ENCODE measurements at places on chromosomes 13 and 19. TPM values are rescaled to one million over a fixed set of nuclear protein-coding genes. Genes with fewer than 3 reads are reported as not detected.

DNA sequence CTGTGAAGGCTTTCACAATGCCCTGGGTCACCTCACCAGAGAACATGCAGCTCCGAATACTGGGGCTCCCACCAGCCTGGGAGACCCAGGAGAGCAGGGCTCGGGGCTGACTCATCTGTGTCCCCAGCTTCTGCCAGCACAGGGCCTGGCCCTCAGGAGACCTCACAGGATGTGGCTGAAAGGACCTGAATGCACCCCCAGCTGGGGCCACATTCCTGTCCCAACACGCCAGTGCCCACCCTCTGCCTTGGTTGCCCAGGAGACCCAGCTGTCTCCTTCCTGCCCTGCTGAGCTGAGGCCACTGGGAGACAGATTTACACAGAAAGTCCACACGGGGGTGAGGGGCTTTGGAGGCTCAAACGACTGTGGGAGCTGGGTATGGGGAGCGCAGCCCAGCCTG is 11.9 kb downstream of the BCAT2 start:
- peaks cover 16% of the 10 kb centered on the region for H3K4me1 ChIP-seq
- no peak overlapping the region for H3K27ac ChIP-seq
- no peaks in the 10 kb centered on the region for H3K36me3 ChIP-seq
- no peaks in the 10 kb centered on the region for H3K27me3 ChIP-seq

- H3K27ac ChIP-seq: no peak overlapping the region
- H3K27me3 ChIP-seq: no peaks in the 10 kb centered on the region
- H3K4me3 ChIP-seq: no peak overlapping the region
These were observed 129.3 kb upstream of the SPACA7 start for GRCh38 chr13:112246731-112247470.

The PABPC3 gene
- total RNA-seq: not detected

DNA sequence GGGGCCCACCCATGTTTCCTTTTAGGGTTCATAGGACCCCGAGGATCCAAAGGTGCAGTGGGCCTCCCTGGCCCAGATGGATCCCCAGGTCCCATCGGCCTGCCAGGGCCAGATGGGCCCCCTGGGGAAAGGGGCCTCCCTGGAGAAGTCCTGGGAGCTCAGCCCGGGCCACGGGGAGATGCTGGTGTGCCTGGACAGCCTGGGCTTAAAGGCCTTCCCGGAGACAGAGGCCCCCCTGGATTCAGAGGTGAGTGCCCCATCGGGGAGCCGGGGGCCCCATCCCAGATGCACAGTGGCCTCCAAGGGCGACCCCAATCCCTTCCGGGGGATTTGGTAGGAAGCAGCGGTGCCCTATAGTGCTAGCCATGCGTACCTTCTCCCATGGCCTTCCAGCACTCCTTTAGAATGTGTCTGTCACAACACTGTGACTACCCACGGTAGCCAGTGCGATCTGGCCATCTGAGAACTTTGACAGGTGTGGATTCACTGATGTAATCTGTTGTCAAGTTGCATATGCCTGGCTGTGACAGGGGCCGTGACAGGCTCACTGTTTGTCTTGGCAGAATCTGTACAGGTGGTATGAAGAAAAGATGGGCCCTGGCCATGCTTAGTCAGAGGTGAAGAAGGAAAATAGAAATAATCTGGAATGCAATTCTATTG is 88.5 kb downstream of the RAB20 start:
- H3K36me3 ChIP-seq: peaks cover 93% of the 10 kb centered on the region
- no peak overlapping the region for H3K27ac ChIP-seq
- no peaks in the 10 kb centered on the region for H3K27me3 ChIP-seq

GRCh38 chr13:104253063-104253680 is 1187.0 kb upstream of the SLC10A2 start:
- no peaks in the 10 kb centered on the region for H3K36me3 ChIP-seq
- no peak overlapping the region for H3K27ac ChIP-seq
- no peaks in the 10 kb centered on the region for H3K4me1 ChIP-seq
- DNase-seq: no peak

DNA sequence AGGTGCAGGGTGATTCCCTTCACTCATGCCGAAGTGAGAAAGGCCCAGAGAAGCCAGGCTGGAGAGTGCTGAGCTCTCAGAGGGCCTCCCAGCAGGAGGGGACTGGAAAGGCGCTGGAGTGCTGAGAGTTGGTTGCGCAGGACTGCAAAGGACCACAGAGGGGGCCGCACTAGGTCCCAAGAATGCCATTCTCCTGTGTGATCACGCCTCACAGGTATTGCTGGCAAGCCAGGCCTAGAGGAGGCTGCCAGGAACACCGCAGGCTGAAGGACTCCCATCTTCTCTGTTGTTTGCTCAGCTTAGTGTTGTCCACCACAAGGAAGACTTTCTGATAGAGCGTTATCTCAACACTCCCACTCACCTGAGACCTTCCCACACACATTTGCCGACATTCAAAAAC is 165.0 kb downstream of the FGF14 start:
- H3K27ac ChIP-seq: no peak overlapping the region
- no peak overlapping the region for H3K4me3 ChIP-seq
- H3K4me1 ChIP-seq: no peaks in the 10 kb centered on the region
- DNase-seq: no peak
- H3K36me3 ChIP-seq: no peaks in the 10 kb centered on the region
- no peaks in the 10 kb centered on the region for H3K27me3 ChIP-seq

DNA sequence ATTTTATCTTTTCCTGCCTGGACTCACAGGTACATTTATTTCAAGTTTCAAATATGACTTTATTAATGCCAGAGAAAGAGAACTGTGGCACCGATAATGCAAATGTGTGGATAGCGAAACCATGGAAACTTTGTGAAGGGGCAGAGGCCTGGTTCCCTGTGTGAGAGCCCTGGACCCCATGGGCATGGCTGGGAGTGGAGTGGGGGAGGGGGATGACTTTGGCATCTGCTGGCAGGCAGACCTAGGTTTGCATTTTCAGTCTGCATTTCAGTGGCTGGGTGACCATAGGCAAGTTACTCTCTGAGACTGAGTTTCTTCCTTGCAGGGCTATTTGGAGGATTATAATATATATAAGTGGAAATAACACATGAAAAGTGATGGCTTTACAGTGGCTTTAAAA is 163.8 kb upstream of the TMTC4 start:
- no peaks in the 10 kb centered on the region for H3K27me3 ChIP-seq
- DNase-seq: no peak
- H3K4me3 ChIP-seq: no peak overlapping the region

The SIGLECL1 gene
- not detected for total RNA-seq

DNA sequence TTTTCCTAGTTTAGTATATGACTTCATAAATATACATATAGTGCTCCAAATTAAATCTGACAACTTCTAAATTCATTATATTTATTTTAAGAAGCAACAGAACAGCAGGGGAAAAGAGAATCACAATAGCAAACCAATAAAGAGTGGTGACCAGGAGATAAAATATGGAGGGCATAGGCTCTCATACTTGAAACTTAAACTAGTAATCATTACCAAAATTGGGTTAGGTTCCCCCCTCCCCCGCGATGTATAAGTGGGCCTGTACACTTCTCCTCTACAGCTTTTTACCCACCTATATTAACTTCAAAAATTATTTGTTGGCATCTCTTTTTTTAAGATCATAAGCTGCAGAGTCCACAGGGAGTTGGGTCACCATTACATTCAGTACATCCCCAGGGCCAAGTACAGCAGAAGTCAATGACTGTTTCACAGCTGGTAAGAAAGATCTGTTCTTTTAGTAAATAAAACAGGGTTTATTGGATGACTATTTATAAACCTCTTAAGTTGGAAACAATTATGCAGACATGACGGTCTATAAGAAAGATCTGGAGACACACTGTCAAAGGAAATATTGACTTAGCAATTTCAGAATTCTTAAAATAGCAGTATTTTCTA is 29.4 kb downstream of the KLF12 start:
- no peaks in the 10 kb centered on the region for H3K27me3 ChIP-seq
- no peak overlapping the region for H3K4me3 ChIP-seq
- no peak for DNase-seq
- no peaks in the 10 kb centered on the region for H3K4me1 ChIP-seq
- H3K27ac ChIP-seq: no peak overlapping the region

DNA sequence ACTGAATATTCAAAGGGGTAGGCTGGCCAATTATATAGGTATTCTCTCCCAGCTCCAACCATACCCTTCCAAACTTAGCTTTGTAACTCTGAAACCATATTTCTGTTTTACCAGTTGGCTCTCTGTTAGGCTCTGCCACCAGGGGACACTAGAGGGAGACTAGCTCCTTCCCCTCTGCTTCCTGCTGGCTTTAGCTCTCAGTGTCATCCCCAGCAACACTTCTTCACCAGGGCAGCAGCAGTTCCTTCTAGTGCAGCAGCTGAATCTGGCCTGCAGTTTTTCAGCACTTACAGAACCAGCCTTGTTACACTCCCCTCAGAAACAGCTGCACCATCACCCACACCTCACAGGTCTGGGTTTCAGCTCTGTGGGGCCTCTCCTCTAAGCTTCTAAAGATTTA is 51.0 kb upstream of the DOCK9 start:
- H3K27me3 ChIP-seq: no peaks in the 10 kb centered on the region
- no peaks in the 10 kb centered on the region for H3K36me3 ChIP-seq
- H3K4me3 ChIP-seq: no peak overlapping the region

DNA sequence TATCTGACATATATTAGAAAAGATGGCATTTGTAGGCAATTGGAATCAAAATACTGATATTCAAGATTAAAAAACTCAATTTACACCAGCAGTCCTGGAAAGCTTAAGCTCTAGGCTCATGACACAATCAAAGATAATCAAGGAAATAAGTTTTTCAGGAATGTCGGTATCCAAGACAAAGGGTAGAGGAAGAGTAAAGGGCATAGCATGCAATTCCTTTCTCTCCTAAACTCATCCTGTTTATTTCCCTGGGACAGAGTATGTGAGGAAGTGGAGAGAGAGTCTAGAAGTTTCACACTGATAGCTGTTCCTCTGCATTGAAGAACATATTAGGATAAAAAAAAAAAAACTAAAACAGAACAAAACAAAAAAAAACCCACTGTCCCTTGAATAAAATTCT is 2452.1 kb downstream of the PCDH9 start:
- no peak for DNase-seq
- H3K27ac ChIP-seq: no peak overlapping the region
- H3K4me1 ChIP-seq: no peaks in the 10 kb centered on the region
- no peaks in the 10 kb centered on the region for H3K36me3 ChIP-seq
- no peaks in the 10 kb centered on the region for H3K27me3 ChIP-seq

All from right atrium auricular region (tissue), 2 donors.